ENCODE measurements at places on chromosomes 13 and 19.
A peak's percentile ranks its signal among the peaks of the same experiment; 100 is the strongest.

DNA sequence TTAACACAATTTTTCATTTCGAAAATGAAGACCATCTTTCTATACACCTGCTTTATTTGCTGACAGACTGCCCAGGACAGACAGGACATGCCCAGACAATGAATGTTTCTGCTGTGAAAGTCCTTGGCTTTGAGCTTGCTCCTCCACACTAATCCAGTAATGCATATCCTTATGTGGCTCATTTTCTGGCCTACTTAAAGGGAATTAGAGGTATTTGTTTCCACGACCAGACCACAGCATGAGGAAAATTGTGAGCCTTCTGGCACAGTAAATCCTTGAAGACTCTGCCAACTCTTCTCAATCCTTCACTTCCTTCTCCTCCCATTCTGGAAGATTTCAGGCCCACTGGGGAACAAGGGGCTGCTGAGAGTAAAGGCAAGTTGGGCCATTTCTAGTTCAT is 25.7 kb downstream of the CCDC70 start:
- DNase-seq, result no peak

DNA sequence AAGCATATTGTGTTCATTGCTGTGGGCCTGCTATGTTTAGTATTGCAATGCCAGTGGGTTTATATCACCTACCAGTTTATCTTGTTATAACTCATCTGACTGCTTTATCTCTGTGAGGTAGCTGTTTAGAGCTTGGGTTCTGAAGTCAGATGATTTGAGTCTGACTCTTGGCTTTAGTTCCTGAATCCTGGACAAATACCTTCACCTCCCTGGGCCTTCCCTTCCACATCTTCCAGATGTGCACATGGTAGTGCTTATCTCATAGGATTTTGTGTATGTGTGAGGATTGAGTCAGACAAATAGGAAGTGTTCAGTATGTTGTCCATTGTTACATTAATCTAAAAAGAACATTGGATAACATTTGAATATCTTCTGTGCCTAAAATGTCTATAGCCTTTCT is 63.5 kb upstream of the ANKRD10 start:
- DNase-seq, result no peak

GRCh38 chr19:6378041-6378440 is 2.3 kb upstream of the PSPN start:
- no peak for DNase-seq

DNA sequence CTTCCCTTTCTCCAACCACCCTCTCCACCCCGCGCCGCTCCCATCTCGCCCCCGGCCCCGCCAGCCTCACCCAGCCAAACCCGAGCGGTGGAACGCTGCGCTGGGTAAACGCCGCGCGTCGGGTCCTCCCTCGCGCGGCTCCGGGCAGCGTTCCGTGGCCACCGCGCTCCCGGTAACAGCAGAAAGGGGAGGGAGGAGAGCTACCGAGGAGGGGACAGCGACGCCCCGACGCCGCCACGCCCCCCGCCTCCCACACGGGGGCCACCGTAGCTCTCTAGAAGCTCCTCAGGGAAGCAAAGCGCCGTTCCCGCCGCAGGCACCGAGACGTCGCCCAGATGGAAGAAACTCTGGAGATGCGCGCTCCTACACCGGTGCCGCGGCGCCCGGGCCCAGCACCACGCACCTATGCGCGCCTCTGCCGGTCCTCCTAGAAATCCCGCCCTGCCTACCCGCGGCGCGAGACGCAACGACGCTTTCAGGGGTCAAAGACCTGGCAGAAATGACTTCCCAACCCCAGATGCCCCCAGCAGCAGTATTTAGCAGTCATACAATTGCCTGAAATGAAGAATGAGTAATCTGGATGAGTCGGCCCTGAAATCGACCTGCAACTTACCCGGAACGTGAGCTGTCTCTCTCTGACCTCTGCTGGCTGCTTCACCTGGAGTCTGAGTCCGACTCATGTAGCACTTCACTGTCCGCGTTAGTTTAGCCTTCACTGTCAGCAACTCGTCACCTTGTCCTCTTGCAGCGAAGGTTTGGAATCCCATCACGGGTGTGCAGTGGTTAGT is at the start of gene RUBCNL:
Gene RUBCNL (minus strand): TSS at position 189 of the 788 bp plus-strand sequence. CDS start 14,777 bp downstream, outside the sequence.
- peak; percentile 46 for DNase-seq

DNA sequence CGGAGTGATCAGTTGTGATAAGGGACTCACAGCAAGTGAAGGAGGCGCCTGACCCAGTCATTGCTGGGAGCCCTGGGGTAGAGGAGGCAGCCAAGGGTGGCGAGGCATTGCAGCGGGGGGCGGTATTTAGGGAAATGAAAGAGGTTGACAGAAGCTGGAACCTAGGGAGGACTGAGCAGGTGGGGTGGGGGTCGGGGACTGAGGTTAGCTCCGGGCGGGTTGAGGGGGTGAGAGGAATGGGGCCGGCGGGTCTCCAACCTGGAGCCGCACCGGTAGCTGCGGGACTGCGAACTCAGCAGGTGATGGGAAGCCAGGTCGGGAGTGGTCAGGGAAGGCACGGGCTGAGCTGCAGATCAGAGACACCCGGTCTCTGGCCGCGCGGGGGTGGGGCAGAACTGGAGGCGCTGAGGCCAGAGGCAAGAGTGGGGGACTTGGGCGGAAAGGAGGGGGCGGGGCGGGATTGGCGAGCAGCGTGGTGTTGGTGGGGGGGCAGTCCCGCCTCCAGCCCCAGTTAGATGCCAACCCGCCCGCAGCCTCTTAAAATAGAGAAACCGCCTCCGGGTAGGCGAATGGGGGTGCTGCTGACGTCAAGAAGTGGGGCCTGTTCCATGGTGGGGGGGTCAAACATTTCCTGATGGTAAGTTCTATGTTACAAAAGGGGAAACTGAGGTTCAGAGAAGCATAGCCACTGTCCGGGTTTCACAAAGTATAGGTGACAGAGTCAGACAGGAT is 1.5 kb downstream of the MAST3 start:
- DNase-seq, result no peak

GRCh38 chr13:41284512-41285288 is 21.3 kb upstream of the MTRF1 start:
- DNase-seq, result no peak

GRCh38 chr13:41312176-41312500 is 1.1 kb downstream of the NAA16 start:
- no peak for DNase-seq

DNA sequence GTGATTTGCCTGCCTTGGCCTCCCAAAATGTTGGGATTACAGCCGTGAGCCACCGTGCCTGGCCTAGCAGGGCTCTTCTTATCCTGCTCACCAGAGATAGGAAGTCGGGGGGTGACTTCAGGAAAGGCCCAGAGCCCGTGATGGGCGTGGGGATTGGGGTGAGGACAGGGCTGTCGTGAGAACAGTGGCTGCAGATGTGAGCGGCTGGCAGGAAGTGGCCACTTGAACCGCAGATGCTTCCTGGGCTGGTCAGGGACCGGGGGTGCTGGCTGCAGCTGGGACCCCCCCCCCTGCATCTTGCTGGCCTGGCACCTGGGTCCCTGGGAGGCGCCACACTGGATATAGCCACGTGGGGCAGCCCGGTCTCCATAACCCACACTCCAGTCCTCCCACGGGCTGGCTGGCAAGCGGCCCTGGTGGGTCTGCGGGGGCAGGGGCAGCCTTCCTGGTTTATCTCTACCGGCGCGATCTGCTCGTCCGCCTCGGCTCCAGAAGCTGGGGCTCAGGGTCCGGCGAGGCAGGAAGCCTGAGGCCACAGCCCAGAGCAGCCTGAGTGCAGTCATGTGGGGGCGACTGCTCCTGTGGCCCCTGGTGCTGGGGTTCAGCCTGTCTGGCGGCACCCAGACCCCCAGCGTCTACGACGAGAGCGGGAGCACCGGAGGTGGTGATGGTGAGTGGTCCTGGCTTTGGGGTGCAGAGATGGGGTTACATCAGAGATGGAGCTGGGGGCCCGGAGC is at the start of gene F2RL3:
Gene F2RL3 (plus strand): TSS at position 371 of the 737 bp plus-strand sequence. CDS start 191 bp downstream, at position 562.
- no peak for DNase-seq

- no peak for DNase-seq
These were observed 24.9 kb downstream of the RCBTB1 start for GRCh38 chr13:49560270-49561061.

DNA sequence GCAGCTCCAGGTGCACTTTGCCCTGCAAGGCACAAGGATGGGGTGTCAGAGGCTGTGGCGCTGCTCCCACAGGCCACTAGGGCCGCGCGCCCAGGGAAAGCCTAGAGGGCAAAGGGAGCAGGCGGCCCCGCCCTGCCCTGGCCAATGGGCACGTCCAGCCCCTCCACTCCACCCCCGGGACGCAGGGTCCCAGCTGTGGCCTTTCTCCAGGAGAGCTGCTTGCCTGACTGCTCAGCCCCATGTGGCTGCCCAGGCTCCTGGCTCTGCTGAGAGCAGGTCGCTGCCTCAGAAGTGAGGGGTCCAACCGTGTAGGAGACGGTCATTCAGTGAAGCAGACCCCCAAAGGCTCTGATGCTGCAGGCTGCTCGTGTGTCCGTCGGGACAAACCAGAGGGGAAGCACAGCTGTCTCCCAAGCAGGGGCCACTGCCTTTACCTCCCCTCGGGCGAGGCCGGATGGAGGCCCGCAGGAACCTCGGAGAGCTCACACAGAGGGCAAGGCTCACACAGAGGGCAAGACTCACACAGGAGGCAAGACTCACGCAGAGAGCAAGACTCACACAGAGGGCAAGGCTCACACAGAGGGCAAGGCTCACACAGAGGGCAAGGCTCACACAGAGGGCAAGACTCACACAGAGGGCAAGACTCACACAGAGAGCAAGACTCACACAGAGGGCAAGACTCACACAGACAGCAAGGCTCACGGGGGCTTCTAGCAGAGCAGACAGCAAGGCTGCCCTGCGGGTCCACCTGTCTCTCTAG is 56.2 kb upstream of the C13orf46 start:
- DNase-seq, result peak; percentile 51

- DNase-seq, result no peak
These were observed 80.6 kb upstream of the CLDN10 start for GRCh38 chr13:95471960-95472359.

GRCh38 chr13:59494560-59494970 is 669.2 kb downstream of the DIAPH3 start:
- no peak for DNase-seq

All from glutamatergic neuron (in vitro differentiated cells).